Kidney (tissue), 22 donors: ENCODE measurements at places on chromosomes 12 and 14. TPM values are rescaled to one million over a fixed set of nuclear protein-coding genes. Genes with fewer than 3 reads are reported as not detected.

DNA sequence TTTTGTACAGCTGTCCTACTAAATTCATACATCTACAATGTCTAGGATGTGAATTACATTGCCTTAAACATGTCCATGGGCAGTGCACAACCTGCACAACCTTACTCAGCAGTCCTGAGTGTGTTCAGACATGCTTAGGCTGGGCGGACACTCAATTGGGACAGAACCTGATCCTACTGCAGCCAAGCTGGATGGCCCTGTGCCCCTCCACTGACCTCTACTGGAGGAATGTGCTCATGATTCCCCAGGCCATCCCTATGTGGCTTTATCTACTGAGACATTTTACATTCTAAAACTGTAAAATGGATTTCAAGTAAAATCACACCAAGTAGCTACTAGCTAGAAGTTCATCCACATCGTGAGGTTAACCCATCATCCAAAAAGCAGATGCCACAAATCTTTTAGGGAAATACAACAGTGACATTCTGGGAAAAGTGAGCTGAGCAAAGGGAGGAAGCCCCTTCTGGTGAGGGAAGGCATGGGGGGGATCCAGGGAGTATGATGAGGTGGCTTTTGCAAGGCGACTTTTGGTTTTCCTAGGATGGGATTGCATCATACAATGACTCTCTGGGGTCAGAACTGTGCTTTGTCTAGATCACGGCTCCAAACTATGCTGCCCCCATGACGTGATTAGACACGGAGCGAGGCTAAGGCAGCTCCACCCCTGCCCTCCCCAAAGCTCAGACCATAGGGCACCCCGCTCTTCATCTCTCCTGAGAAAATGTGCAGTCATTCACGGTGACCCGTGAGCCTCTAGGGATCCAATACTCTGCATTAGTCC is 911.7 kb upstream of the TMEM132C start:
- H3K27ac ChIP-seq, result no peak overlapping the region
- H3K36me3 ChIP-seq, result no peaks in the 10 kb centered on the region
- DNase-seq, result no peak
- no peaks in the 10 kb centered on the region for H3K27me3 ChIP-seq

PTHLH gene
- total RNA-seq, result 0.72 TPM

AQP2 gene
- 122 TPM for total RNA-seq

GRCh38 chr12:19707948-19708409 is 268.7 kb downstream of the AEBP2 start:
- no peaks in the 10 kb centered on the region for H3K27me3 ChIP-seq
- DNase-seq, result no peak
- H3K4me1 ChIP-seq, result peaks cover 10% of the 10 kb centered on the region
- H3K36me3 ChIP-seq, result no peaks in the 10 kb centered on the region
- no peak overlapping the region for H3K27ac ChIP-seq

SERPINA12 gene
- total RNA-seq, result not detected

DNA sequence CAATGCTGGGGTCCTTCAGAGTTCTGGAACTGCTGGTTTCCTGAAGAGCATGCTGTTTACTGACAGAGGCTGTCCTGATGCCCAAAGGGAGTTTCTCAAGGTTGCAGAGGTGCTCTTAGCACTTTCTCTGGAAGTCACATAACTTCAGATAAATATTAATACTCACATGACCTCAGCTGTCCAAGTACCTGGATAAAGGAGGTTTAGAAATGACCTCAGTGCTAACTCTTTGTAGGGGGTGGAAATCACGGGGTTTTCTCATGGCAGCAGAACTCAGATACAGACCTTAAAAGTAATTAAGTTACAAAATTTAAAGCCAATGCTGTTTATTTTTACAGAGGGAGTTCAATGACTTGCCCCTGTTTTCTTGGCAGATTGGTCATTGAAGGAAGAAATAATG is 225.9 kb downstream of the MSRB3 start:
- H3K4me1 ChIP-seq, result peaks cover 2% of the 10 kb centered on the region
- H3K4me3 ChIP-seq, result no peak overlapping the region
- no peaks in the 10 kb centered on the region for H3K36me3 ChIP-seq
- H3K27ac ChIP-seq, result no peak overlapping the region
- no peak for DNase-seq
- no peaks in the 10 kb centered on the region for H3K27me3 ChIP-seq

GRCh38 chr12:88298014-88298682 is 156.0 kb downstream of the TMTC3 start:
- no peaks in the 10 kb centered on the region for H3K36me3 ChIP-seq
- H3K27ac ChIP-seq, result no peak overlapping the region
- no peak overlapping the region for H3K4me3 ChIP-seq
- H3K27me3 ChIP-seq, result no peaks in the 10 kb centered on the region

- peak; percentile 91 for DNase-seq
- no peaks in the 10 kb centered on the region for H3K36me3 ChIP-seq
- peaks cover 25% of the 10 kb centered on the region for H3K27me3 ChIP-seq
- no peaks in the 10 kb centered on the region for H3K4me1 ChIP-seq
Observed at GRCh38 chr12:63151623-63152320, 771 bp upstream of the AVPR1A start.

GRCh38 chr12:106037524-106038298 is 101.0 kb downstream of the NUAK1 start:
- no peak overlapping the region for H3K27ac ChIP-seq
- DNase-seq, result no peak
- no peaks in the 10 kb centered on the region for H3K27me3 ChIP-seq
- no peaks in the 10 kb centered on the region for H3K4me1 ChIP-seq
- no peak overlapping the region for H3K4me3 ChIP-seq
- no peaks in the 10 kb centered on the region for H3K36me3 ChIP-seq

DNA sequence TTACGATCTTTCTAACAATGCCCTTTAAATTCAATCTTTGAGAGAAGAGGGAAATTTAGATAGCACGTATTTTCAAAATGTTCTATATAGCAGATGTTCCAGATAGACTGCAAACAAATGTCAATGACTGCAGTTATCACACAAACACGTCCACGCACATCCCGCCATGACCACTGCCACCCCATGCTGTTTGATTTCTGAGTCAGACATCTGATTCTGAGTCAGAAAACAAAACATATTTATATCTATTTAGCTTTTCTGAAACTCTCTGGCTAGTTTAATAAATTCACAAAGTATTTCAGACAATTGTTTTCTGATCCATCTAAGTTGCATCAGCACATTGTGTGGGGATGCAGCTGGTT is 105.9 kb upstream of the BCAT1 start:
- H3K27ac ChIP-seq, result no peak overlapping the region
- no peak for DNase-seq
- H3K4me3 ChIP-seq, result no peak overlapping the region

- peak overlapping the region; percentile 67 for H3K4me3 ChIP-seq
- H3K27me3 ChIP-seq, result no peaks in the 10 kb centered on the region
- H3K4me1 ChIP-seq, result no peaks in the 10 kb centered on the region
- no peaks in the 10 kb centered on the region for H3K36me3 ChIP-seq
- DNase-seq, result peak; percentile 61
Observed at GRCh38 chr14:95156161-95157047, 925 bp downstream of the DICER1 start.

DNA sequence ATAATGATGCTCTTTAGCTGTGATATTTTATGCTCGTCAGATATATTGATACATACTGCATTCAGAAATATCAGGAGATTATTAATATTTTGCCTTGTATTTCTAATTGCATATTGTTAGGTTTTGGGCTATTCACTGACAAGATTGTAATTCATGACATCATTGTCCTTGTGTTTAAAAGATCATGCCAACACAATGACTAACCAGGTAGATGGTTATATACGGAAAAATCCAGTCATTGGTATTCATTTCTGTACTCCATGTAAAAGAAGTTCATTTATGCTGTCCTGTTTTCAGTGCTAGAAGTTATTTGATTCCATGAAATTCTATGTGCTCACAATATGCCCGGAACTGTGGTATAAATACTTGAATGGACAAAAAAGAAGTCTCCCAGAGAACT is 107.5 kb downstream of the KITLG start:
- no peak overlapping the region for H3K4me3 ChIP-seq
- no peak overlapping the region for H3K27ac ChIP-seq
- no peaks in the 10 kb centered on the region for H3K27me3 ChIP-seq
- no peaks in the 10 kb centered on the region for H3K4me1 ChIP-seq
- no peak for DNase-seq
- no peaks in the 10 kb centered on the region for H3K36me3 ChIP-seq

CCDC175 gene
- total RNA-seq, result not detected

TAS2R7 gene
- not detected for total RNA-seq

DNA sequence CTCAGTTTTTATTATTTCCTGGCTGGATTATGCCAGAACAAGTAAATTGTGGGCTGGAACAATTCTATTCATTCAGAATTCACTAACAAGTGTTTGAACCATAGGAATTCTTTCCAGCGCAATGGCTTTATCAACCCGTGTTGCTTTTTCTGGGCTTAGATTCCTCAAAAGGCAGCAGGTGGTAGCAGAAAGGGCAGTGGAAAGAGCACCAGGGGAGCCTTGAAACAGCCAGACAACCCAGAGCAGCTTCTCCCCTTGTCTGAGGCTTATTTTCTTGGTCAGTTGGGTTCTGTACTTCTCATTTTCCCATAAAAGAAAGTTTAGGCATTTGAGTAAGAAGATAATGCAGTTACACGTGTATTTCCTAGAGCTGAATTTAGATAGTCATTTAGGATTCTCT is 130.7 kb downstream of the OTOGL start:
- H3K4me1 ChIP-seq, result peaks cover 2% of the 10 kb centered on the region
- no peak overlapping the region for H3K4me3 ChIP-seq
- no peak for DNase-seq
- H3K27me3 ChIP-seq, result no peaks in the 10 kb centered on the region
- no peaks in the 10 kb centered on the region for H3K36me3 ChIP-seq

GRCh38 chr14:73007835-73008234 is 19.1 kb downstream of the ZFYVE1 start:
- DNase-seq, result peak; percentile 43

ADAM21 gene
- total RNA-seq, result 0.13 TPM

GRCh38 chr14:94805680-94806288 is 35.9 kb upstream of the GSC start:
- DNase-seq, result peak; percentile 42
- no peaks in the 10 kb centered on the region for H3K27me3 ChIP-seq
- H3K27ac ChIP-seq, result no peak overlapping the region
- no peaks in the 10 kb centered on the region for H3K4me1 ChIP-seq

DNA sequence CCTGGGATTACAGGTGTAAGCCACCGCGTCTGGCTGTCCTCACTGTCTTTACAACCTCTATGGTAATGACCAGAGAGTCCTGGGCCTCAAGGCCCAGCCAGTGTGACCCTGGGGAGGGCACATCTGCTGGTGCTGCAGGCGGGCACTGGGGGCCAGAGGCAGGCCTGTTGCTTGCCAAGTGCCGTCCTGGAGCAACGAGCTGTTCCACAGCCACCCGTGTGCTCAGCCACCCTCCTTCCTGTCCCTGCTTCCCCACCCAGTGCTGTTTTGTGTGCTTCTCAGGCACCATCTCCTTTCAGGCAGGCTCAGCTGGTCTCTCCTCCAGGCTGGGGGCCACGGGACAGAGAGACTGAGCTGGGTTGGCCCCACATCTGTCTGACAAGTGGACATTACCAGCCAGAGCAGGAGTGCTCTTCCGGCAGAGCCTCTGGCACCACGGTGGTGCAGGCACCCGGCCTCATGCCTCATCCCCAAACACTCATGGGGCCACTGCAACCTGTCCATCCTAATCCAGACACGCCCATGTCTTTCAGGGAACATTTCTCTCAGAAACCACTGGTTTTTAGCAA is 9.0 kb downstream of the SLC25A47 start:
- H3K27me3 ChIP-seq, result no peaks in the 10 kb centered on the region
- peaks cover 3% of the 10 kb centered on the region for H3K4me1 ChIP-seq
- no peak for DNase-seq
- H3K4me3 ChIP-seq, result no peak overlapping the region

DNA sequence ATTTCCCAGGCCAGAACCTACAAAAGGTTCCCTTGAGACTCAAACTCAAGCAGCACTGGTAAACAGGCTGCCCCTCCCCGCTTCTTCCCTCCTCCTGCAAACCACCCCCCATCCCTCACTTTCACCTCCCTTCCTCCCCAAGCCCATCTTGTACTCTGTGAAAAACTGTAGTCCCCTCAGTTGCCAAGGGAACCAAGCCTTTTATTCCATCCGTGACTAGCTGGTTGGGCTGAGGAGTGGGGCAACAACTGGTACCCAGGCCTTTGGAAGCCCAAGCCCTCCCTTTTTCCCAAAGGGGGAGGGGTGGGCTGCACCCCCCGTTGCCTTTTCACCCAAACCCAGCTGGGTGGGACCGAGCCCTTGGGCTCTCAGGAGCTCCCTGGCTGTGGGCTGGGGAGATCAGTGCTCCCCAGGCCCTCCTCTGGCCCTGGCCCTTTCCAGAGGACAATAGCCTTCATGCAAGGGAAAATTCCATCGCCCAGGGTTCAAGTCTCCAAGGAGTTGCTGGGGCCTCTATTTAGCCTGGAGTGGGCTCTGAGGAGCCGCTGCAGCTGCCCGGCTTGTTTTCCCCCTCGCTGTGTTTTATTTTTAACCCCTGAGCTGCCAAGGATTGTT is 61.9 kb downstream of the ZFP36L1 start:
- H3K27ac ChIP-seq, result no peak overlapping the region
- H3K4me3 ChIP-seq, result no peak overlapping the region
- no peaks in the 10 kb centered on the region for H3K4me1 ChIP-seq
- DNase-seq, result peak; percentile 64

DNA sequence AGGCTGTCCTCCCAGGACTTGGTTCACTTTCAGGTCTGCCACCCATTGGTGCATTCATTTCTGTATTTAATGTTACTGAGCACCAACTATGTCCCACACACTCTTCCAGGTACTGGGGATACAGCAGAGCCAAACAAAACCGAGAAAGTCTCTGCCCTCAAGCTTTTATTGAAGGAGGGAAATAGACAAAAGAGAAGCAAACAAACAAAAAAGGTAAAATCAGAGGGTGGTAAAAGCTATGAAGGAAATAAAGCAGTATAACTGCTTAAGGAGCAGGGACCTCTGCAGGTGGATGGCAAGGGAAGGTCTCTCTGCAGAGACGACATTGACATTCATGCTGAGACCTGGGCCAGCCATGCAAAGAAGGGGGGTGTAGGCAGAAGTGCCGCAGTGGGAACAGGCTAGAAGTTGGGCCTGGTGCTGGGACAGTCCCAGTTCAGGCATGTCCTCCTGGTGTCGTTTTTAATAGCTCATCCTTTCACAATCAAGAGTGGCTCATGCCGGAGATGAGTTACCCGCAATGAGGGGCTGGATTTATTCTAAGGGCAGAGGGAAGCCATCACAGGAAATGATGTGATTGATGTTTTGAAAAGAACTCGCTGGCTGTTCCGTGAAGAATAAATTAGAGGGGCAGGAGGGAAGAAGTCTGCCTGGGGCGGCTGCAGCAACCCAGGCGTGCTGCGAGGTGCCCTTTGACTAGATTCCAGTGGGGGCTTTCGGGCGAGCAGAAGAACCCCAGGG is 72.8 kb downstream of the IRF2BPL start:
- H3K36me3 ChIP-seq, result no peaks in the 10 kb centered on the region
- peak overlapping the region; percentile 97 for H3K27ac ChIP-seq
- no peaks in the 10 kb centered on the region for H3K27me3 ChIP-seq
- H3K4me1 ChIP-seq, result peaks cover 46% of the 10 kb centered on the region
- H3K4me3 ChIP-seq, result no peak overlapping the region
